Epithelial cell of esophagus (primary cell): ENCODE measurements at places on chromosomes 1 and 21.

- DNase-seq = peak; percentile 56
Measured at GRCh38 chr1:164576291-164577271, 17.6 kb downstream of the PBX1 start.

DNA sequence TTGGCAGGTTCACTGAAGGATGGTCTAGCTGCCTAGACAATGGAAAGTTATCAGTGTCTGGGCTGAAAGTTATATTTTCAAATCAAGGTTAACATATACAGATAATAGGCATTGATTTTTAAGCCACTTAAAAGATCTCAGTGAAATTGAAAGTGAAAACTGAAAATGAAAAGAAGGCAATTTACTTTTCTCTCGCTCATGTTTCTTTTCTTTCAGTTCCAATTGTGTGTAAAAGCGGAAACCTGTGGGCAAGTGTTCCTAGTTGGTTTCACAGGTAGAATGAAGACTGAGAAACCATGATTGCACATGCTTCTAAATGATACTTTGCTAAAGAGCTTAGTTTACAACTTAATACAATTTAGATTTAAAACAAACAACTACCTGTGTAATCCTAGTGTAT is 383.7 kb downstream of the ZP4 start:
- no peak for DNase-seq

GRCh38 chr1:208601561-208601960 is 357.4 kb upstream of the PLXNA2 start:
- no peak for DNase-seq

- DNase-seq = no peak
Measured at GRCh38 chr21:38300141-38300578, 43.4 kb downstream of the KCNJ15 start.

- DNase-seq = no peak
Measured at GRCh38 chr21:39531840-39532239, 80.1 kb downstream of the SH3BGR start.

- DNase-seq = peak; percentile 33
Measured at GRCh38 chr21:44454747-44455523, at the start of gene LRRC3. Gene LRRC3, plus strand, starts transcription at chr21:44455510. Its CDS starts 1,135 bp downstream, at chr21:44456645.

DNA sequence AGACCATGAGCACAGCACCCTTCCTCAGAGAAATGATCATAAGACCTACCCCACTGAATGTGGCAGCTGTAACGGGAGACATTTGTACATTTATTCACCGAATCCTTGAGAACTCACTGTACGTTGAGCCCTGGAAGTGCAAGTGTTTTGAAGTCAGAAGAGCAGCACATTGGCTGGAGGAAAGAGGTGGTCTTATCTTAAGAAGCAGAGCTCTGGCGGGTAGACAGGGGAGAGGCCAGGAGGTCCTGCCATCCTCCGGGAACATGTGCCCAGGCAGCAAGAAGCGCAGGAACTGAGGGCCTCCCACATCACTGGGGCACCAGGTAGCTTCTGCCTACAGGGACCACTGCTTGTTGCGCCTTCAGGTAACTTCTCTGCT is 169.2 kb upstream of the IRF2BP2 start:
- peak; percentile 10 for DNase-seq

- DNase-seq = peak; percentile 9
Measured at GRCh38 chr1:171185091-171185490, at the start of gene FMO2. Gene FMO2, plus strand, starts transcription at chr1:171185300. Its CDS starts 414 bp downstream, at chr1:171185714.
